ENCODE measurements at places on chromosomes 13 and 19.

DNA sequence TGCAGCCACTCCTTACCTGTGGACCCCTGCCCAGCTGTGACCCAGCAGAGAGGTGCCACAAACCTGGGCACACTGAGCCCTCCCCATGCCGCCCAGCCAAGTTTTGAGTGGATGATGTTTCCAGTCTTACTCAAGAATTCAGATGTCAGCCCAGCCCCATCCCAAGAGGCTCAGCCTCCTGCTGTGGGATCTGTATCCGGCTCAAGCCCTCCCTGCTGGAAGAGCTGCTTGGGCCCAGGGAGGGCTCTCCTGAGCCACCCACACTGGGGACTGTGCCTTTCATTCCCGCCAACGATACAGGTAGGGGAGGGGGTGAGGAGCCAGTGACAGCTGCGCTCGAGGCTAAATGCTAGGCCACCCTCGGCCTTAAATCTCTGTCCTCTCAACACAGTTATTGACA is 5.9 kb upstream of the SLC7A9 start:
- no peak for DNase-seq

GRCh38 chr19:53131727-53132126 is 983 bp downstream of the ZNF415 start:
- no peak for DNase-seq

DNA sequence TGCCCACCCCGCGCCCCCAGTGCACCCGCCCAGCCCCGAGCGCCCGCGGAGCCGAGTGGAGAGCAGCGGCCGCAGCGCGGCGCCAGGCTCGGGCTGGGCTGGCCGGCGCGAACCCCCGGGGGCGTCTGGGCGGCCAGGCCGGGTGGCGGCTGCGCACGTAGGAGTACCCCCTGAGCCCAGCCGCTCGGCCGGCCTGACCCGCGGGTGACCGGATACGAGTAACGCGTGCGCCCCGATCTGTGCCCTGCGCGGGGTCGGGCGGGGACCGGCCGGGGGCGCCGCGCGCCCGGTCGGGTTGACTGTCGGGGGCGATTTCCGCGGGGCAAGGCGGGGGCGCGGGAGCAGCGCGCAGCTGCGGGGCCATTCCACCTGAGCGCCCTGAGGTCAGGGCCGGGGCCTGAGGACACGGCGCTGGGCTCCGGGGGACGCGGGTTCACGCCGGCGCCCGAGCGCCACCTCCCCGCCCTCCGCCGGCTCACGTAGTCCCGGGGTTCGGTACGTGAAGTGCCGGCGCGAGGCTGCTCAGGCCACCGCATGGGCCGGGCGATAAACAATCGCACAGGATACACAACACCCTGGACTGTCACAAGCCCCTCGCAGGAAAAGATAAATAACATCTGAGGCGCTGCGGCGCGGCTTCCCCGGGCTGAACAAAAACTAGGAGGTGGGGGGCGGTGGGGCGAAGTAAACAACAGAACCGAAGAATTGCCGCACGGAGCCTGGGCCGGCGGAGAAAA is 37.6 kb upstream of the FLT1 start:
- DNase-seq = no peak

DNA sequence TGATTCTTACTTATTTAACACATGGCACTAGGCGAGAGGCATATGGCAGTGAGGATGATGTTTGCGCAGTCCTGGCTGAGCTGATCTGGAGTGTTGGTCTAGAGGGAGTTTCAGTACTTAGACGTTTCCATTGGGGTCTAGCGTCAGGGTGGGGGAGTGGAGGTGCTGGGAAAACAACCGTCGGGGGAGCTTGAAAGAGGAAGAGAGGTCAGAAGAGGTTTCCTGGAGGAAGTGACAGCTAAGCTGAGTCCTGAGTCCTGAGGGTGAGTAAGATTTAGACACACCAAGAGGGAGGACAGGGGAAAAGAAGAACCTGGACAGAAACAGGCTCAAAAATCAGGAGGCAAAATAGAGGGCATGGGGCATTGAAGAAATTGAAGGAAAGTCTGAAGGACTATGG is 81.4 kb downstream of the ALOX5AP start:
- no peak for DNase-seq

DNA sequence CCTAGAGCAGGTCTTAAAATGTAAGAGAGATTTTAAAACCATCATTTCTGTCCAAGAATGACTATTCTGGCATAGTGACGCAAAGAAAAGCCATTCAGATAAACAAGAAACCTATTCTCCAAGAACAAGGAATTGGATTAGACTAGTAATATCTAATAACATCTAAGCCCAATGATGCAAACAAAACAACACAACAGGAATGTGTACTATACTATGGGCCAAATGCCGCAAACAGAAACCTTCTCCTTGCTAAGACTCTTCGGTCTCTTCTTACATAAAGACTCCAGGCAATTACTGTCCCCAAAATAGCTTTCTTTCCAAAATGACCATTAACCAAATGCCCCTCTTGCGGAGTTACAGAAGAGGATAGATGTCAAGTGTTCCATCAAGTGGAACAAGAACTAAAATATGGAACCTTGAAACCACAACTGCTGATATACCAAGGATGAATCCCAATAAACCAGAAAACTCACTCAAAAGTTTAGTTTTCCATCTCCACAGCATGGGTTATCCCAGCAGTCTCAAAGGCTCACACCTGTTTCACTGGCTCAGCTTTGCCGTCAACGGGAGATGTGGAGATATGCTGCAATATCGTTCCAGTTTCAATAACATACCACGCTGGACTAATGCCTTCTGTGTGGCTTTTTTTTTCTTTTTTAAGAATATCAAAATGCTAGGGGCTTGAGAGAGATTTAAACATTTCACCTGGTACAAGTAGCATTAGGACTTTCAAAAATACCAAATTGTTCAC is 76.2 kb downstream of the FOXO1 start:
- DNase-seq = no peak

DNA sequence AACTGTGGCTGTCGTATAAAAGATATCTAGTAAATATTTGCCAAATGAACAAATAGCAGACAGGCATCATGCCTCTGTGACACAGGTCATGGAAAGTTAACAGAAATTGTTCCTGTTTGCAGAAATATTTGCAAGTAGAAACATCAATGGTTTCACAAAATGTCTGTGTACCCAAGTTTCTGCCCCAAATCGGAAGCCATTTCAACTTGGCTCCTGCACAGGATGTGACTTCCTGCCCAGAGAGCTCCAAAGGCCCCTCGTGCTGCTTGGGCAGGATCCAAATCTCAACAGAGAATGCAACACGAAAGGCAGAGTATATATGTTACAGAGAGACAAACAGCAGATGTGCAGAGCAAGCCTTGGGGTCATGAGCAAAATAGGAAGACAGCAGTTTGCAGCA is 95.5 kb upstream of the SERP2 start:
- DNase-seq = no peak

- DNase-seq = no peak
Observed at GRCh38 chr13:33859691-33860303, 41.8 kb downstream of the RFC3 start.

DNA sequence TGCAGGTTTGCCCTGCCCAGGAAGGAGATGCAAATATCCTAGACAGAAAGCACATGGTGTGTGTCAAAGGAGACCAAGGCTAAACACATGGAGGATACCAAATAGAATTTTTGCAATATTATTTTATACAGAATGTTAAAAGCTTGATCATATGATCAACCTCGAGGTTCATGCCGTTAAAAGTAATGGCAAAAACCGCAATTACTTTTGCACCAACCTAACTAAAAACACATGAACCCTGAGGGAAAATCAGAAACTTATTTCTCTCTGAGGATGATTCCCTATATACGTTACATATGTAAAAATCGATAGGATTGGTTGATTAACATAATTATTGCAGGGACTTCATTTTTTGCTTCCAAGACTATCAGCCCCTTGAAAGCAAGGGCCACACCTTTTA is 88.1 kb downstream of the MZT1 start:
- no peak for DNase-seq

GRCh38 chr19:1861599-1862031 is 1.8 kb downstream of the KLF16 start:
- no peak for DNase-seq

- no peak for DNase-seq
Observed at GRCh38 chr19:44303320-44303719, 1.5 kb downstream of the ZNF235 start.

- no peak for DNase-seq
Observed at GRCh38 chr13:78845656-78846365, 186.9 kb upstream of the OBI1 start.

DNA sequence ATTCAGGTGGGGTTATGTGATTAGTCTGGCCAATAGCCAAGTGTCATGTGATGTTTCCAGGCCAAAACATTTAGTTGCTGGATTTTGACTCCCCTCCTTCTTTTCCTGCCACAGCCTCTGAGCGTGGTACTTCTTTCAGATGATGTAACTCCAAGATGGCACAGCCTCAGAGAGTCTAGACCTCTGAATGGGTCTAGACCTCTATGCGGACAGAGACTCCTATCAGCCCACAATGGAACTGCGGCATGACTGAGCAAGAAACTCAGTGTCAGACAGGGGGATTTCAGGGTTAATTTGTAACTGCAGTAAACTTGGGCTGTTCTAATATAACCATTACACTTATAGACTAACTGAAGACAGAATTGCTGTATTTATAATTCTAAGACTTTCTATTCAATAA is 42.6 kb upstream of the ZDHHC20 start:
- peak; percentile 4 for DNase-seq

DNA sequence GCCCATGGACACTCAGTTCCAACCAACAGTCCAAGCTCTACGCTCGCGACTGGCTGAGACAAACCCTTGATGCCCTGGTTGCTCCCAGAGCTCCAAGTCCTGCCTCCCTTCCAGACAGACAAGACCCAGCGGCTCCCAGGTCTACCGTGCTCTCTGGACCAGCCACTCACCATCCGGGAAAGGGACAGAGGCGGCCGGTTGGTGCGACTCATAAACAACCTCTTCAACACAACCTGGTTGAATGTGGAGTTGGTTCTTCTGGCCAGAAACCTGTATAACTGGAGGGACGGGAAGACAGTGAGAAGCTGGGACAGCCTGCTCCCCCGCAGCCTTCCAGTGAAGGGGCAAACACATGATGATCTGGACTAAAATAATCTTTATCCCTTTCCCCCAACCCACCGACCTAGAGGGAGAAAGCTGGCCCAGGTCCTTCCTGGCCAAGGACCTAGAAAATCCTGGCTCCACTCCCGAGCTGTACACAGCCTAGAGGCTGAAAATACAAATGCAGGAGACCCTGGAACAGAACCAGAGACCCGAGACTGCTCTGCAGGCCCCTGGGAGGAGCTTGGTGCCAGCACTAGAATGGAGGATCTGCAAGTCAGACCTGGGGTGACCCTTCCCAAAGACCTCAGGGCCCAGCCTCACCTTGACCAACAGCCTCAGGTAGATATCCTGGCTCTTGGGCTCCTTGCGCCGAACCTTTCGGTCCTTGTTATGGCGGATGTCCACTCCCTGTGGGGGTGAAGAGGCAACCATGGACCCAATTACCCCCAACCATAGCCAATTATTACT is 1.6 kb downstream of the RPL18 start:
- DNase-seq = no peak

GRCh38 chr19:15194938-15195337 is 5.9 kb downstream of the NOTCH3 start:
- DNase-seq = no peak

DNA sequence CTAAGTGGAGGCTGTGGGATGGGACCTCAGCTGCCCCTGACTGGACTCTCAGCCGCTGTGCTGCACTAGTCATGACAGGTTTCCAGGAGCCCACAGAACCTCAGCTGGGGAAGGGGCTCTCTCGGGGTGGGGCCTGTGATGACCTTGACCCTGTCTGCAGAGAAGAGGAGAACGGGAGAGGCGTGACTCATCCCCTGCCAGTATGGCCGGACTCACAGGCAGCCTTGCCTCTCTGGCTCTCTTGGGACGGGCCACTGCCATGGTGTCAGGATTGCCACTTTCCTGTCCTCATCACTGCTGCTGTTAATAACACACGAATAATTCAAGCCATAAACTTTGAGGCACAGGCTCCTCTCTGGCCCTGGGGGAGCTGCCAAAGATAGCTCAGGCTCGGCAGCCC is 295.3 kb downstream of the UQCRFS1 start:
- DNase-seq = no peak

DNA sequence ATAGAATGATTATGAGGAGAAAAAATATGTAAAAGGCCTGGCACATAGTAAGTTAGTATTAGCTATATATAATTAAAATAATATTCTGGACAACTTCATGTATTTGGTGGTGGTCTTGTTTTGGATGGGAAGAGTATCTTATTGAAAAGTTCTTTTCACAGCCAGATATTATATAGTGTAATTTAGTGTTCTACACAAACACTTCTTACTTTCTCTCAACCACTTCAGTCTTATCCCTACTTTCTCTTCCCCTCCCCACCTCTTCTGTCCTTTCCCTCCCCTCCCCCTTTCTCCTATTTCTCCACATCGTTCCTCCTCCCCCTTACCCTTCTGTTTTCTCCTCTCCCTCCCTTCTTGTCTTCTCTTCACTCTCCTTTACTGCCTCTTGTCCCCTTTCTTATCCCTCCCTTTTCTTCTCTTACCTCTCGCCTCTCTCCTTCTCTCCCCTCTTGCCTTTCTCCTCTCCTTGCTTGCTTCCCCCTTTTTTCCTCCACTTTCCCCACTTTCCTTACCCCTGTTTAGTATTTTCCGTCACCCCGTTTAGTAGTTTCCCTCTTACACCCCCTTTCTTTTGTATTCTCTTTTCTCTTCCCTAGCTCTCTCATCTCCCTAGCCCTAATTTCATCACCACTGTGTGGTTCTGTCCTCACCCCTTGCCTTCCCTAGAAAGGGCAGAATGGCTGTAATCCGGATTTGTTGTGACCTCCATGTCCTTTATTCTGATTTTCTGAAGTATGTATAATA is 107.2 kb upstream of the MLNR start:
- no peak for DNase-seq

DNA sequence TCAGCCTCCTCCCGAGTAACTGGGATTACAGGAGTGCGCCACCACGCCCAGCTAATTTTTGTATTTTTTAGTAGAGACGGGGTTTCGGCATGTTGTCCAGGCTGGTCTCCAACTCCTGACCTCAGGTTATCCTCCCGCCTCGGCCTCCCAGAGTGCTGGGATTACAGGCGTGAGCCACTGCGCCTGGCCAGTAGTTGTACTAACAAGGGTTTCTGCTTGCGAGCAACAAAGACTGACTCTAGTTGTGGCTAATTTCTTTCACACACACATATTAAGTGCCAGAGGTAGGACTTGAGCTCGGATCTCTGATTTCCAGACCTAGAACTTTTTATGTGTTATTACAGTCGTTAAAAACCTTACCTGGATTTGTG is 635 bp upstream of the PCCA start:
- no peak for DNase-seq

GRCh38 chr19:29845574-29846176 is 33.9 kb downstream of the CCNE1 start:
- peak; percentile 51 for DNase-seq

Data from HEK293T (cell line).